NCI-H2227 treated with DMSO at 0.1 percent for 48 hours (cell line): ENCODE measurements at places on chromosomes 12 and 14.

DNA sequence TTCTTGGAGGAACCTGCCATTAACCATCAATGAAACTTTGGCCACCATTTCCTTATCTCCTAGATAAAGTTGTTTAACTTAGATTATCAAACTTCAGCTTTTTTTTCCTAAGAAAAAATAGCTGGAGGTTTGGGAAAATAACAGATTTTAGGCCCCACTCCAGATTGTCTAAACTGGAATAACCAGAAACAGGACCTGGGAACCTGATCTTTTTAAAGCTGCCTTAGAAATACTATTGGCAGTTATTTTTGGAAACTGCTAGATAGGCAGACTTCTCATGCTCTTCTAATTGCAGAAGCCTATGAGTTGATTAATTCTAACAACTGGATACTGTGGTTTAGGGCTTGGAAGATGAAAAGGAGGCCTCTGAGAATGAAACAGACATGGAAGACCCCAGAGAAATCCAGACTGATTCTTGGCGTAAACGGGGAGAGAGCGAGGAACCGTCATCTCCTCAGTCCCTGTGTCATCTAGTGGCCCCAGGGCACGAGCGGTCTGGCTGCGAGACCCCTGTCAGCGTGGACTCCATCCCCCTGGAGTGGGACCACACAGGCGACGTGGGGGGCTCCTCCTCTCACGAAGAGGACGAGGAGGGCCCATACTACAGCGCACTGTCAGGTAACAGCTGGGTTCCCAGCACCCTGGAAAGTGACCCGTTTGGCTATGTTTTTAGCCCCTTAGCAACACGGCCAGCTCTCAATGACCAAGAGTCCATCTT is 80.2 kb downstream of the ESR2 start:
- no peak for DNase-seq

DNA sequence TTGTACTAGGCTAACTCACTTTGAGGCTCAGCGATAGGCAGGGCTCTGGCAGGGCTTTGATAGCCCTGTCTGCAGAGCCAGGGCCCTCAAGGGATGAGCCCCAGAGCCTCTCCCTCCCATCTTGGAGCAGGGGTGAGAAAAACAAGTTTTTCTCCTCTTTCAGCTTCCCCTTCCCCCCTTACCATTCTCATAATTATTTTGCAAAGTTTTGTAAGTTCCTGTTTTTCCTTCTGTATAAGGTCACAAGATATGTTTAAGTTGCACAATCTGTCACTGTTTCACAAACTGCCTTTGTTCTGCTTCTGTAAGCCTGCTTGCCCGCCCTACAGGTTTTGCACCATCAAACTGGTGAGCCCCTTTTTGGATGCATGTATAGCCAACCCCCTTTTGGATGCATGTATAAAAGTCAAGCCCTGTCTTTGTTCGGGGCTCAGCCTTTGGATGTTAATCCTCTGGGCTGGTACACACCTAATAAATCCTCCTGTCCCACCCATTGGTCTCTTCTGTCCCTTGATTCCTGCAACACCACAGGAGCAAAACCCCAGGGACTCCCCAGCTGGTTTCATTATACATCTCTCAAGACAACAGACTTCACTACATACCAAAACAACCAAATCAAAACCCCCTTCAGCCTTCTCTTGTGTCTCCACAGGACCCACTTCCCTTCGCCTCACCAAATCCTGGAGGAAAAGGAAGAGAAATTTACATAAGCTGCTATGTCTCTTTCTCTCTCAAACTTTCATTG is 52.5 kb upstream of the RESF1 start:
- no peak for DNase-seq

GRCh38 chr12:3097836-3098235 is 20.7 kb downstream of the TSPAN9 start:
- no peak for DNase-seq

GRCh38 chr14:31835049-31835448 is 242.1 kb upstream of the ARHGAP5 start:
- DNase-seq = no peak

GRCh38 chr12:92552412-92553108 is 150.2 kb upstream of the PLEKHG7 start:
- no peak for DNase-seq

- DNase-seq = no peak
These were observed 192.7 kb downstream of the DPF3 start for GRCh38 chr14:72701237-72701565.

DNA sequence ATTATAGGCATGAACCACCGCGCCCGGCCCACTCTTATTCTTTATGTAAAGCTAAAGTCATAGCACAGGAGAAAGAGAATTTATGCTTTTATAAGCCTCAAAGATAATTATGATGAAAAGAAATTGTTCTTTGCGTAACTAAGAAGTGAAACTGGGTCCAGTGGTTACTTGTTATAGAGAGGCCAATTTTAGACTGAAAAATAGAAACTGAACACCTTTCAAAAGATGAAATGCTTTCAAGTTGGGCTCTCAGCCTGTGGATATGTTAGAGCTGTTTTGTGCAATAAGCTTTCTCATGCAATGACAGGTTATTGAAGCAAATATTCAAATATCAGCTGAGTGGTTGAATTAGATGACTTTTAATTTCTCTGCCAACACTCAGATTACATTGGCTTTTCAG is 7.9 kb downstream of the TMEM253 start:
- no peak for DNase-seq

GRCh38 chr12:21429994-21430393 is 7.5 kb upstream of the PYROXD1 start:
- DNase-seq = no peak

- DNase-seq = no peak
These were observed 169.0 kb upstream of the EEA1 start for GRCh38 chr12:93098077-93098476.

DNA sequence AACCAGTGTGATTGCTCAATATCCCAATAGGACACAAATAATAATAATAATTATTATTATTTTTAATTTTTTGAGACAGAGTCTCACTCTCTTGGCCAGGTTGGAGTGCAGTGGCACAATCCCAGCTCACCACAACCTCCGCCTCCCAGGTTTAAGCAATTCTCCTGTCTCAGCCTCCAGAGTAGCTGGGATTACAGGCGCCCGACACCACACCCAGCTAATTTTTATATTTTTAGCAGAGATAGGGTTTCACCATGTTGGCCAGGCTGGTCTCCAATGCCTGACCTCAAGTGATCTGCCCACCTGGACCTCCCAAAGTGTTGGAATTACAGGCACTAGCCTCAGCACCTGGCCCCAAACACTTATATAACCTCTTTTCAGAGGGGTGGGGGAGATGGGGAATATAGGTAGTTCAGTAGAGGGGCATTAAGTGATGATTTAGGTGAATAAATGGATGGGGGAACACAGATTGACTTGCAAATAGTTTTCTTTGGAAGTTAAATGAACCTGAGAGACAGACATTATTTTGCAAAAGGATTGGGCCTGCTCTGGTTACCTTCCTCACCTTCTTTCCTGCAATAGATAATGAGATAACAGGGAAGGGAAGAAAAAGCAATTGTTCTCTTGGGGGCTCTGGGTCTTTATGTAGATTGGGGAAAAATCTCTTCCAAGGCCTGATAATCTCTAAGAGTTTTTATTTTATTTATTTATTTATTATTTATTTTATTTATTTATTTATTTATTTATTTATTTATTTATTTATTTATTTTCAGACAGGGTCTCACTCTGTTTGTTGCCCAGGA is 57.7 kb downstream of the RESF1 start:
- DNase-seq = no peak
